Esophagus mucosa (tissue), 1 donor: ENCODE measurements at places on chromosomes 4 and X. TPM values are rescaled to one million over a fixed set of nuclear protein-coding genes. Genes with fewer than 3 reads are reported as not detected.

DNA sequence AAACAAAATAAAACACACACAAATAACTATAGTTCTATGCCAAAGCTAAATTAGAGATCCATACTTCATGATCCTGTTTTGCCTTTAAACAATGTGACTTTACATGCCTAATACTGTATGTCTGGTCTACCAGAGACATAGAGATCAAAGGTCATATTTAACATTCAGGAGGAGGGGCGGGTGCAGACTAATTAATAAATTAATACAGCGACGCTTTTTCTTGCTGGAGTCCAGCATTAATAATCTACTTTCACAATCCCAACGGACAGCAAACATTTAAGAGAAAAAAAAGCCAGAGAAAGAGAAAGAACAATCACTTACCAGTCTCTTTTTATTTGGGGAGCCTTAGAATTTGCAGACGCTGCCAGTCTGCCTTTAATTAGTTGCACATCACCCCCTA, 509 bp downstream of the CXXC4 start:
- ATAC-seq: no peak

- ATAC-seq: no peak
Measured at GRCh38 chr4:27049239-27049829, 188.7 kb downstream of the STIM2 start.

GRCh38 chrX:17692709-17693346, 44.5 kb upstream of the SCML1 start:
- ATAC-seq: no peak

DNA sequence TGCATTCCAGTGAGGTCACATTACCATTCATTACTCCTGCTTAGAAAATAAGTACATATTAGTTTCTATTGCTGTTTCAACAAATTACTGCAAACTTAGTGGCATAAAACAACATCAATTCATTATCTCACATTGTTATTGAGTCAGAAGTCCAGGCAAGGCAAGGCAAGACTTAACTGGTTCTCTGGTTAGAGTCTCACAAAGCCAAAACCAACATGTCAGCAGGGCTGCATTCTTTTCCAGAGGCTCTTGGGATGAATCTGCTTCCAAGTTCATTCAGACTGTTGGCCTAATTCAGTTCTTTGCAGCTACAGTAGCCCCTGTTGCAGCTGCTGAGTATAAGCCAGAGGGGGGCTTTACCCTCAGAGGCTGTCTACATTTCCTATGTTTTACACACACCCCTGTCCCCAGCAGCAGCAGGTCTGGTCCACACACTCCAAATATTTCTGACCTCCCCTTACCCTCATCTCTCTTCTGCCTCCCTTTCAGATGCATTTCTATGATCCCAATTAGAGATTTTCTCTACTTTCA, 892.1 kb upstream of the EPHA5 start:
- no peak for ATAC-seq

The ZNF81 gene
- total RNA-seq: 7.8 TPM

GRCh38 chr4:174524242-174524641, 2.0 kb upstream of the HPGD start:
- ATAC-seq: peak; percentile 69

- peak; percentile 98 for ATAC-seq
Measured at GRCh38 chr4:38621028-38621684, 42.8 kb upstream of the KLF3 start.

The CFAP99 gene
- 0.28 TPM for total RNA-seq
